ENCODE measurements at places on chromosomes 3 and 15.

DNA sequence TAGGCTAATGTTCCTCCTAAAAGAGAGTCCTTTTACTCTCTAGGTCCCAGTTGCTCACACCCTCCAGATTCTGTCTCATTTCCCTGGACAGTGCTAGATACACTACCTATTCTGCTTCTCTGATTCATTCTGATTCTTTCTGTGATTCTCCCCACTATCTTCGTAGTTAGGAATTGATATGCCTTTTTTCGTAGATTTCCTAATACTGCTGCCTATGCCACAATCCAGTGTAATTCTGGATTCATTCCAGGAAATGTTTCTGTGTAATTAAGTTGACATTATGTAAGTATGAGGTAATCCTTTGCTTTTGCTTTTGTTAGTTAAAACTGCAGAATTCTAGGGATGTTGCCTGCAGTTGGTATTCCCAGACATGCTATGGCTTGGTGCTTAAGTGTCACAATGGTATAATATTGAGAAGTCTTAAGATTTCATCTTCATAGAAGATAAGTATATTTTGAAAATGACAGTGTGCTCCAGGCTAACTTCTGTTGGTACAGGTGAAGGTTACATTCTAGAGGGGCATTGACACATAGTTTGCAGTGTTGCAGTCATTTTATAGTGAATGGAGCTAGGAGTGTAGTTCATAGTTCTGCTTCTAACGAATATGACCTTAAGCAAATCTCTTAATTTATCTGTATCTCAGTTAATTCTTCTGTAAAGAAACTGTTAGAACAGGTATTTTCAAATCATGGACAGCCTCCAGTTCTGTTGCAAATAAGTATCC lies 54.3 kb downstream of the RIOX2 start:
- DNase-seq = no peak

DNA sequence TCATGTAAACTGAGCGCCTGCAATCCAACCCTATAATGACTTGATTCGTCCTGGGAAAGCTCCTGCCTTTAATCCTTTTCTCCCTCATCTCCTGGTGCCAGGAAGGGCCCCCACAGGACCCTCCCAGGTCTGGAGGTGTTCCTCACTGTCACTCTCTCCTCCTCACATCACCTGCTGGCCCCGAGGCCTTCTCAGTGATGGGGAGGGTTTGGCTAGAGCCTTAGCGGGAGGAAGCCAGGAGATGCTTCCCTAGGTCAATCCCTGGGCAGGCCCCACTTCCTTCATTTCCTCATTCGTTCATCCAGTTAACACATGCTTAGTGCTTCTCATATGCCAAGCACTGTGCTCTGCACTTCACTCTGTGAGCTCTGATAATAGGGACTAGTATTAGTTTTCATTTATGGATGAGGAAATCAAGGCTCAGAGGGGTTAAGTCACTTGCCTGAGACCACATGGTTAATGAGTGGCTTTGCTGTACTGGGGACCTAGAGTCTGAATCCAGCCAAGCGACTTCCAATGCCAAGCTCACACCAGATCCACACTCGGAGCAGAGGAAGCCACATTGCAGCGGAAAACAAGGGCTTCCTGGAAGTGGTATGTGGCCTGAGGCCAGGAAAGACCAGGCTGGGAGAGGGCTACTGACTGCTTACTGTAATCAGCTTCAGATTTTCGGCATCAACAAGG lies 50.3 kb upstream of the CHRNB4 start:
- DNase-seq = no peak

- no peak for DNase-seq
Measured at GRCh38 chr15:66071921-66072295, 181.6 kb downstream of the MEGF11 start.

DNA sequence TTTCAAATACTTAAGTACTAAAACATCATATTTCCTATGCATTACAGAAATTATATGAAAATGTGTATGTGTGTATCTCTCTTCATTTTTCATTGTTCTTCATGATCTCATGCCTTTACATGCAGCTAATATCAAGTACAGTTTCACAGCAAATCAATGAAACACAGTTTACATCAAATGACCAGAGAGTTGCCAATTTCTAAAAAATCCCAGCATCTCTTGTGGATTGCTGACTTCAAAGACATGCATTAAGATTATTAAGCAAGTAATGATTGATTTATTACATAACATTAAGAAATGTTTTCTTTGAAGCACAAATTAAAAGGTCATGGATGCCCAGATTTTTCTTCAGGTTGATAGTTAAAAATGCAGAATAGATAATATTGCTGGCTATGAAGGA lies 31.0 kb upstream of the TAFA4 start:
- DNase-seq = no peak

- DNase-seq = no peak
Measured at GRCh38 chr3:133455281-133455680, 55.4 kb downstream of the BFSP2 start.

DNA sequence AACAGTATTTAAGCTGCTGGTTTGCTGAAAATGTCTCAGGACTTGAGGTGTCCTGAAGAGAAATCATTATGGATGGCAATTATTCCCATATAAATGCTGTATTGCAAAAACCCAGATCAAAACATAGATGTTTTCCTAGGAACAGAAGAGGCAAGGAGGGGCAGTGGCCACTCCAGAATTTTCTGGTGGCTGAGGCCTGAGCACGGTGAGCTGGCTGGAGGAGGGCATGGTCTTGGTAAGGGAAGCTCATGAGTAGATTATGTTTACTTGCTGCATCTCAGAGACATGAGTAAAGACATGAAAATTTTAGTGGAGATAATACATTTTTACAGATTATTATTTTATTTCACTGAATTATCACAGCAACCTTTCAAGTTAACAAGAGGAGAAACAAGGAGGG lies 31.1 kb downstream of the PGPEP1L start:
- no peak for DNase-seq

DNA sequence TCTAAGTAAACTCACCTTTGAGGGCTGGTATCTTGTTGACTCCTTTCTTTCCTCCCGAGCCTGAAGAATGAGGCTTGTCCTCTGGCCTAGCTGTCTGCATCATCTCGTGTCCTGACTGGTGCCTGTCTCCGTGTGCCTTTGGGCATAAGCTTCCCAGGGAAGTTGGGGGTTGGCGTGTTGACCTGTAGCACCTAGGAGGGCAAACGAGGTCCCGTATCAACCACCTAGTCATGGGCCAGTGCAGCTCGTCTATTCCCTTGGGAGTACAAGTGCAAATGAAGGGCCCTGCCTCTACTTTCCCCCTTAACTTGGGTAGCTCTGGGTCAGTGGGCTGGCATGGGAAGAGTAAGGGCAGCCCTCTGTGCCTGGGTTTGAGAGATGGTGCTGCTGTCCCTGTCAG lies 8.7 kb downstream of the TEX264 start:
- DNase-seq = no peak

- DNase-seq = no peak
Measured at GRCh38 chr3:67686069-67686468, 31.7 kb upstream of the SUCLG2 start.

DNA sequence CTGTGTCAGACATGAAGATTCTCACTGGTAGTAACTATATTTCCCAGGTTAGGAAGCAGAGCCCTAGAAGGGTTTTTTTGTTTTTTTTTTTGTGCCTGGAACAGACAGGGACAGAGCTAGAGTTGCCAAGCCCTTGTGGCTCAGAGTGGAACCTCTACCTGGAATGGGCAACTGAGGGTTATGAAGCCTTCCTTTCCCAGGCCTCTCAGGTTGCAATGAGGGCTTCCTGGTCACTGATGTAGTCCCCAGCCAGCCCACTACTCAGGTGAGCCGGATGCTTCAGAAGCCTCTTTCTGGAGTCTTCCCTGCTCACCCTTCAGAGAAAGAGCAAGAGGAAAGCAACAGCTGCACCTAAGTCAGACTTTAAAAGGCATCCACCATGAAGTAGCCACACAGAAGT lies 48.8 kb upstream of the MANF start:
- no peak for DNase-seq

- no peak for DNase-seq
Measured at GRCh38 chr3:183285828-183286457, 32.9 kb downstream of the B3GNT5 start.

- no peak for DNase-seq
Measured at GRCh38 chr3:72189339-72189738, 404.4 kb upstream of the PROK2 start.

DNA sequence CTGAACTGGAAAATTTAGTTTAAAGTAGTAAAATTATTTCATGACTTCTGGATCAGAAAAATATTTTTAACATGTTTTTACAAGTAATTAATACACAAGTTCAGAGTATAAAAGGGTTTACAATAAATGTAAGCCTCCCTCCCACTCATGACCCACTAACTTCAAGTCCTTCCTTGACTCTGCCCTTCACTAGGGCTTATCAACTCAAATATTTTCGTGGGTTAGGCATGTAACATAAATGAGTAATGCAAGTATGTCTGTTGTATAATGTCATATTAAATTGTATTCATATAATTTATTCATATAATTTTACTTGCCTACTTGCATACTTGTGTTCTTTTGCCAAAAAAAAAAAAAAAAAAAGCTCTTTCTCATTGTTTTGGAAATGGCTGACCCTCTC lies 3.4 kb upstream of the OPA1 start:
- no peak for DNase-seq

GRCh38 chr3:147404000-147404799 lies 2.1 kb downstream of the ZIC4 start:
- DNase-seq = no peak

DNA sequence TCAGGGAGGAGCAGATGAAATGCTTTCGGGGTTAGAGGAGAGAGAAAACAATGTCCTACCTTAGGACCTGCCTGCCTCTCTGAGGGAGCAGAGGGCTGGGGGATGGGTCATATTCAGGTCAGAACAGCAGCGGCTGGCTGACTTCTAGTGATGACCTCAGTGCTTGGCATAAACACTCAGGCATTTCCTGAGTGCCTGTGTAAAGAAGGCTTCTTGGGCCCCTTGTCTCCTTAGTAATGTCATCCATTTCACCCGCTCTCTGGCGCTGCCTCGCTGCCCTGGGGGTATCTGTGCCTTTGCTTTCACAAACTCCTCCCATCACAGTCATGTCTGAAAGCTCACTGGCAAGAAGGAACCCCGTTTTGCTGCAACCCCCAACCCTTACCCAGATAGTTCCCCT lies 82.9 kb upstream of the GSK3B start:
- DNase-seq = no peak

- DNase-seq = no peak
Measured at GRCh38 chr15:100170291-100171210, 171.2 kb downstream of the ADAMTS17 start.

DNA sequence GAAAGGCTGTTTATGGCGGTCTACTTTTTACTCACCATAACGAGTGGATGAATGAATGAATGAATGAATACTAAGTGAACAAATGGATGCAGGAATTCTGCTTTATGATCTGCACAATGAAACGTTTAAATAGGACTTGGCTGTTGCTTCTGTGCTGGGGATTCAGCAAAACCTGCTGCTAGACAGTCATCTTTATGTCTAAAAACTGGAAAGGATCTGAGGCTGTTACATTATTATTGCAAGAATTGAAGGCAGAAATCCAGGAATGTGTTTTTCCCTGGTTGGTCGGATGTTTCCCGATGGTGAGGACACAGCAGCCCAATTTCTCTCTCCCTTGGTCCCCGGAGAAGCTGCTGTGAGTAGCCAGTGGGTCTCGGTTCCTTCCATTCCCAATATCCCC lies 94.2 kb downstream of the GABRG3 start:
- DNase-seq = no peak

DNA sequence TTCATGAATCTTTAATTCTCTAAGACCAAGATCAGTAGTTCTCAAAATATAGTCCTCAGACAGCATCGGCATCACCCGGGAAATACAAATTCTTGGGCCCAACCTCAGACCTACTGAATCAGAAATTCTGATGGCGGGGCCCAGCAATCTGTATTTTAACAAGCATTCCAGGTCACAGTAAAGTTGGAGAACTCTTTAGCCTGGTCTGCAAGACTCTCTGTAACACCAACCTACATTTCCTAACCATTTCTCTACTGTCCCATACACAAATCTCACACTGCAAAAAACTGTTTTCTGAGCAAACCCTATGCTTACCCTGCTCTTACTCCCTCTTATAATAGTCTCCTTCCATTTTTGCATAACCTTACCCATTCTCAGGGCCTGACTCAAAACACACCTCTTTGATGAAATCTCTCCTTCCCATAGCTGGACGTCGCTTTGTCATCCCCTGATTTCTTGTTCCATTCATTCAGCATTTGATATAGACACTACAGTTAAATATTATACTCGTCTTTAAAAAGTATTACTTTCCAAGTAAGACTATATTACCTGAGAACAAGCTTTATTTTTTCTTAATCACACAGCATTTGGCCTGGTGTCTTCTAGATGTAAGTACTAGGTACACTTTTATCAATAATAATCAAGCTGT lies 83.3 kb upstream of the MYO5C start:
- no peak for DNase-seq

DNA sequence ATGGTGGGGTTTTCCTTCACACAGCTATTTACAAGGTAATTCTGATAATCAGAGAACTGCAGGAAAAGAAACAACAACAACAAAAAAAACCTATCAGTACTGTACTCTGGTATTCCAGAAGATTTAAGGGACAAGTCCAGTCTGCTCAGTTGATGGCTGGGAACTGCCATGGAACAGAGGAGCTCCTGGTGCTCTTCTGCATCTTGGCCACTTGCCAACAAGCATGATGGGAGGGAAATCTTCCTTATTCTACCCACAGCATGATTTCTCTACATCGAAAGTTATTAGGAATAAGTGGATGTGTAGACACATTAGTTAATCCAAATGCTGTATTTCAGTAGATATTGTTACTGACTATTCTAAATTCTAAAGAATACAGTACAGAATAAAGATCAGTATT lies 51.7 kb downstream of the RASGRP1 start:
- DNase-seq = no peak

DNA sequence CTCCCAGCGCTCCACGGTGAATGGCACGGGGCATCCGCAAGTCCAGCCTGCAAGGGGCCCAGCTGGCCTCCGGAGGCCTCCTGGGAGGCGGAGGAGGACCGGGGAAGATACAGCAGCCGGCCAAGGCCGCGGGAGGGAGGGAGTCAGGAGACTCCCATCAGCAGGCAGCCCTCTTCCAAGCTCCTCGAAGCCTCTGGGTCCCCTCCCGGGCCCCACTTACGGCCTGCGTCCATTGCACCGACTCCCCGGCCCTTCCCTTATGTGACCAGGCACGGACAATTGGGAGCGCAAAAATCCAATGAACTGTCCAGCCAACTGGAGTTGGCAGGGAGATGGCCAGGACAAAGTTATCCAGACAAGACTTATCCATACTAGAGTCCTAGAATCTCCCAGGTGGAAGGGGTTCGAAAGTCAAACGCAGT lies 668 bp downstream of the MFGE8 start:
- DNase-seq = no peak

- DNase-seq = no peak
Measured at GRCh38 chr15:39579487-39580116, 1.3 kb upstream of the THBS1 start.

- DNase-seq = no peak
Measured at GRCh38 chr15:89642106-89642505, 13.2 kb downstream of the KIF7 start.

All from CMK (cell line).